ENCODE measurements at places on chromosomes 16 and 17.

DNA sequence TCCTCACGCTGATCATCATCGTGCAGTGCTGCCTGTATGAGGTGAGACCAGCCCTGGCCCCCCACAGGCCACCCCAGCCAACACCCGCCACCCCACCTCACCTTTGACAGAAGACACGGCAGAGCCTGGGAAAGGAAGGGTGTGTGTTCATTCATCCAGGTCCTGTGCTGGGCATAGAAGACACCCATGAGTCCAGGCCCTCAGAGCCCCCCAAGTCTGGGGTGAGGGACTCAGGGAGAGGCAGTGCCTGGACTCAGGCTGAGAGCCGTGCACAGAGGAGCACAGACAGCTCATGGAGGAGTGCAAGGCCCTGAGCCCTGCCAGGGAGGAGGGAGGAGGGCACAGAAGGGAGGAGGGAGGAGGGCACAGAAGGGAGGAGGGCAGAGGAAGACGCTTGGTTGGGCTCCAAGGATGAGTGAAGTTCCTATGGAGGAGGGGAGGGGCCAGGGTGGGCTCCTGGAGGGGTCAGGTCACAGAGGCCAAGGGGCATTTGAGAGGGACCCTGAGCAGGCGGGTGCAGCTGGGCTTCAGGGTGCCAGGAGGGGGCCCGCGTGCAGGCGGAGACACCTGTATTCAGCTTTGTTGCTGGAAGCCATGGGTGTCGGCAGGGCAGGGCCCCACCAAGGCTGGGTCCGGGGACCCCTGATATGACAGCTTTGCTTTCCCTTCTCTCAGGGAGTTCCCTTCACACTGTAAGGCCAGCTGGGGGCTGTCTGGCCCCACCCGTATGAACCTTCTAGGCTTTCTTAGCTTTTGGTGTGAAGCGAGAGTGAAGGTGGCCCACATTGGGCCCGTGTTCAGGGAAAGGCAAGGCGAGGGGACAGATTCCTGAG, 11.4 kb downstream of the TAX1BP3 start:
- DNase-seq = no peak

GRCh38 chr16:6038941-6039645, 941.5 kb upstream of the EEF2KMT start:
- DNase-seq = no peak

- peak; percentile 58 for DNase-seq
Measured at GRCh38 chr17:78806451-78806850, 24.4 kb upstream of the CYTH1 start.

GRCh38 chr16:64543031-64543430, 578.8 kb downstream of the CDH11 start:
- no peak for DNase-seq

- no peak for DNase-seq
Measured at GRCh38 chr16:5639531-5639930, 541.9 kb upstream of the EEF2KMT start.
